Dermis microvascular lymphatic vessel endothelial cell (primary cell): ENCODE measurements at places on chromosomes 12 and 14. TPM values are rescaled to one million over a fixed set of nuclear protein-coding genes. Genes with fewer than 3 reads are reported as not detected.

Gene TMPO
- total RNA-seq = 46.1 and 83.3 TPM in 2 replicates

Gene RAB2B
- total RNA-seq = 22.0 and 29.3 TPM in 2 replicates

DNA sequence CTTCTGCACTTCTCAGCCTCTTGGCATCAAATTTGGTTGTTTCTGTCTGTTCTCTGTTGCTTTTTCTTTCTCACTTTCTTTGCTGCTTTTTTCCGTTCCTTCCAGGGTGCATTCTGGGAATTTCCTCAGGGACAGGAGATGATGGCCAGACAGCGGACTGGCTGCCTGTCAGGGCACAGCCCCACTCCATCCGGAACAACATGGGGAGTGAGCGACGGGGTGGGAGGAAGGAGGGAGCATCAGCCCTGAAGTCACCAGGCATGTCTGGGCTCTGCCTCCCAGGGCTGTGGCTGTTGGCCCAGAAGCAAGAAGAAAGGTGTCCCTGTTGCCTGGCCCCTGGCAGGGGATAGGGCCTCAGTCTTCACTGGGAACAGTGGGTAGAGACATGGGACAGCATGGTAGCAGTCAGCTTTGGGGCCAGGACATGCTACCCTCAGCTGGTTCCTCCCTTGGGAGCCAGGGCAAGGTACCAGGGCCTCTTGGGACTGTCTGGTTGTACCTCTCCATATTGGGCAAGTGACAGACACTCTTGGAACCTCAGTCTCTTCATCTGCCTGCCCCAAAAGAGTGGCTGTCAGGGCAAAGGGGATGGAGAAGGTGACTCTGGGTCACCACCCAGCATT, 8.6 kb downstream of the PGF start:
- DNase-seq = no peak

DNA sequence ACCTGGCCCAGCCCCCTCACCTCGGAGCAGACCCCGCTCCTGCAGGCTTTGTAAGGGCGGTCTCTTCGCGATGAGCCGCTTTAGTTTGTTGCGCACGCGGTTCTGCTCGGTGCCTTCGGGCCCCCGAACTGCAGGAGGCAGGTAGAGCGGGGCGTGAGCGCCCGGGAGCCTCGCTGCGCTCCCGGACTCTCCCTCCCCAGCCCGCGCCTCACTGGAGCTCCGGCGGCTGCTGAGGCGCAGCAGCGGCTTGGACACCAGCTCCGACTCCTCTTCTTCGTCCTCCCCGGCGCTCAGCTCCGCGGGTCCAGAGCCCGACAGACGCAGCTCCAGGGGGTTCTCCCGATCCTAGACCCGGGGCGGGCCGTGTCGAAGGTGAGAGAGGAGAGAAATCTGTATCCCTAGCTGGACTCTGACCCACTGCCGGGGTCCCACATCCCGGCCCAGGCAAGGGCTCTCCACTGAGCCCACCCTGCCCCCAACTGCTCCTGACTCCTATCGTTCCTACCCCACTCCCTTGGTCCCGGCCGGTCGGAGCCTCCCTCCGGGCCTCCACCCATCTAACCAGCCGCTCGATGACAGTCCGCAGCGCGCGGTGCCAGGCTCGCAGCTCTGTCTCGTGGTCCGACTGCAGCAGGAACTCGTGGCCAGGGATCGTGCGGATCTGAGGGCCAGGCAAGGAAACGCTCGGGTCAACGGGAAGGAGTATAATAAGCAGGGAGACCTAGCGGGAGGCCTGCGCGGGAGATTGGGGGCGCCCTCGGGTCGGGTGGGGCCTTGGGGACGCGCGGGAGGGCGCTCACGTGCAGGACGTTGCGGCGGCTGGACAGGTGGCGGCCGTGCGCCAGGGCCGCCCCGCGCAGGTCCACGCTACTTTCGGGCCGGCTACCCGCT, 4.2 kb downstream of the ARHGAP9 start:
- DNase-seq = no peak

- DNase-seq = peak; percentile 24
Observed at GRCh38 chr12:107264667-107265066, 171.3 kb upstream of the CRY1 start.

GRCh38 chr14:85934123-85934885, 404.4 kb downstream of the FLRT2 start:
- peak; percentile 12 for DNase-seq

DNA sequence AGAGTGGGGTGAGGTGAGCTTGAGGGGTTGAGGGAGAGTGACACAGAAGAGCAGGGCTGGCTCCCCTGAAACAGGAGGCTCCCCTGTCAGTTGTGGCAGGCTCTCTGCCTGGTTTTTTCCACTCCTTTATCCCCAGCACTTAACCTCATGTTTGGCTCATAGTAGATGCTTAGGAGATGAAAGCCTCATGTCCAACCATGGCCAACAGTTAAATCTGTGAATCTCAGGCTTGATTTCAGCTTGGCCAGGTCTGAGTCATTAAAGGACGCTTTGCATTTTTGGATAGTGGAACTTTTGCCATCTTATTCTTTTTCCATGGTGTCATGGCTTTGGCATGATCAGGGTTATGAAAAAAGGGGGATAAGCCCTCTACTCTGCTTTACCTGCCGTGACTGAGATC, 117.2 kb downstream of the CACNA1C start:
- no peak for DNase-seq

DNA sequence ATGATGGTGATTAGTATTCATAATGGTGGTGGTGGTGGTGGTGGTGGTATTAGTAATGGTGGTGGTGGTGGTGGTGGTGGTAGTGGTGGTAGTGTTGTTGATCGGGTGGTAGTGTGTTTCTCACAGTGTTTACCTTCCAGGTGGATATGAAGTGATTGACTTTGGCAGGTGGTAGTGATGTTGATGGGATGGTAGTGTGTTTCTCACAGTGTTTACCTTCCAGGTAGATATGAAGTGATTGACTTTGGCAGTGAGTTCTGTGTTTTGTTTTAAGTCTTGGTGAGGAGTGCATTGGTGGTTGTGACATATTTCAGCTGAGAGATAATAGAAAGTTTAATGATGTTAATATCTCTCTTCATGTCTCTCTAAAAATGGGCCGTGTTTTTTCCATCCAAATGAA, 189.4 kb downstream of the TMTC2 start:
- no peak for DNase-seq
